ELF-1 (cell line): ENCODE measurements at places on chromosomes 12 and 14.

- DNase-seq = no peak
Measured at GRCh38 chr12:124391340-124392261, 96.7 kb downstream of the RFLNA start.

GRCh38 chr12:104166465-104166864 lies 28.5 kb upstream of the NFYB start:
- DNase-seq = no peak

- peak; percentile 54 for DNase-seq
Measured at GRCh38 chr14:72024043-72024407, 91.8 kb downstream of the RGS6 start.

GRCh38 chr12:3165078-3165980 lies 88.2 kb downstream of the TSPAN9 start:
- peak; percentile 62 for DNase-seq

DNA sequence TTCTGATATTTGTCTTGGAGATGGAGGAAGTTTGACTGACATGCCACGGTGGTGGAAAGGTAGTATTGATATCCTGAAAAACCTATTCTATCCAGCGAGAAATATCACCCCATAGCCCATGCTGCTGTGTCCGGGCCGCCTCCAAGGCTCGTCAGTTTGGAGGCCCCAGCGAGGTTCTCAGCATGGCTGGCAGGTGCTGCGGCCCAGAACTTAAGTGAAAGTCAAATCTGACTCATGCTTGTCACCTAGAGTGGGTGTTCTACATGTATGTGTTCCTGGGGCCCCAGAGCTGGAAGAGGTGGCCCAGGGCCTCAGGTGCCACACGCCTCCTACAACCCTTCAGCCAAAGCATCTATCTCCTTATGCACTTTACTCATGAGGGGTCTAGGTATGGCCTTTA lies 92.9 kb downstream of the GCH1 start:
- DNase-seq = no peak

- no peak for DNase-seq
Measured at GRCh38 chr12:11576104-11576503, 73.4 kb upstream of the ETV6 start.

DNA sequence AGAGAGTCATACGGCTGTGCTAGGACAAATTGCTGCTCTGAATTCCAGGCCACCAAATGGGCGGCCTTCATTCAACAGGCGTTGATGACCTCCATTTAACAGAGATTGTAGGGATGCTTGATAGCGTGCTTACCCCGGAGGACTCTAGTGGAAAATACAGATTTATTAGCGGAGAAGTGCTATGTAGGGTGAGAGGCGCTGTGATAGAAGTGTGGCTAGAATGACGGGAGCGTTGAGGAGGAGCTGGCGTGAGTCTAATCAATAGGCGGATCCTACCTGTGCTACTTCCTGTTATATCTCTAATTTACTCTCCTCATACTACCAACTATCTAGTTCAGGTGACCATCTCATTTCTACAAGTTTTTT lies 668 bp downstream of the MRPS35 start:
- no peak for DNase-seq

- no peak for DNase-seq
Measured at GRCh38 chr12:107513636-107514400, 171.8 kb upstream of the PWP1 start.

GRCh38 chr14:85156319-85156718 lies 373.6 kb upstream of the FLRT2 start:
- no peak for DNase-seq

DNA sequence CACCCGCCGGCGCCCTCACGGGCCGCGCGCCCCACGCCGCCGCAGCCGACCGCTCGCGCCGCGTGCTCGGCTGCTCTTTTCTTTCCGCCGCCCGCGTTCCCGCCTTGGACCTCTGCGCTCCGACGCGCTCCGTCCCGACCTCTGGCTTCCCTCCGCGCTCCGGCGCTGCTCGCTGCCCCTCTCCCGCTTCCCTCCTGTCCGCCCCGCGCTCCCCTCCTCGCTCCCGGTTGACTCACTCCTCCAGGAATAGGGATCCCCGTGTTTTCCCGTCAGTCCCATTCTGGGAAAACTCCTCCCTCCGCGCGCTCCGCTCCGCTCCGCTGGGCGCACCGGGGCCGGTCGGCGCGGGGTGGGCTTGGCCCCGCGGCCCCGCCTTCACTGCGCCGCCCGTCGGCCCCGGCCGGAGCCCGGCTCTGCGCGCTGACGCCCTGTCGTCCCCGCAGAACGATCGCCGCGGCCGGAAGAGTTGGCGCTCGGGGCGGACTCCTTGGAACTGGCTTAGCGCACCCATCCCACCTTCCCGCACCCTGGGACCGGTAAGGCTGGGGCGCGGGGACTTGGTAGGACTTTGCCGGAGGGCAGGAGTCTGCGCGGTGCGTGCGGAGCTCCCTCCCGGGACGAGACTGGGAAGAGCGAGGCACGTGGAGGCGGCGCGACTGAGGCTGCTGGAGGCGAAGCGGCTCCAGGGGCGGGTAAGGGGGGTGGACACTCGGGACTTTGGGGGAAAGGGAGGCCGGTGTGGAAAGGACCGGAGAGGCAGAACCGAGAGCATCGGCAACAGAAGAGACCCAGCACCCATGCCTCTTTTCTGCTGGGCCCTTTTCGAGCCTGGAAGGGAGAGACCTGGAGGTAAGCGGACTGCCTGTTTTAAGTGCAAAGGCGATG lies 550 bp downstream of the TEAD4 start:
- peak; percentile 66 for DNase-seq

- DNase-seq = peak; percentile 61
Measured at GRCh38 chr14:102922490-102923200, at the start of gene AMN. Gene AMN, plus strand, starts transcription at chr14:102922663. Its CDS starts 26 bp downstream, at chr14:102922689.

DNA sequence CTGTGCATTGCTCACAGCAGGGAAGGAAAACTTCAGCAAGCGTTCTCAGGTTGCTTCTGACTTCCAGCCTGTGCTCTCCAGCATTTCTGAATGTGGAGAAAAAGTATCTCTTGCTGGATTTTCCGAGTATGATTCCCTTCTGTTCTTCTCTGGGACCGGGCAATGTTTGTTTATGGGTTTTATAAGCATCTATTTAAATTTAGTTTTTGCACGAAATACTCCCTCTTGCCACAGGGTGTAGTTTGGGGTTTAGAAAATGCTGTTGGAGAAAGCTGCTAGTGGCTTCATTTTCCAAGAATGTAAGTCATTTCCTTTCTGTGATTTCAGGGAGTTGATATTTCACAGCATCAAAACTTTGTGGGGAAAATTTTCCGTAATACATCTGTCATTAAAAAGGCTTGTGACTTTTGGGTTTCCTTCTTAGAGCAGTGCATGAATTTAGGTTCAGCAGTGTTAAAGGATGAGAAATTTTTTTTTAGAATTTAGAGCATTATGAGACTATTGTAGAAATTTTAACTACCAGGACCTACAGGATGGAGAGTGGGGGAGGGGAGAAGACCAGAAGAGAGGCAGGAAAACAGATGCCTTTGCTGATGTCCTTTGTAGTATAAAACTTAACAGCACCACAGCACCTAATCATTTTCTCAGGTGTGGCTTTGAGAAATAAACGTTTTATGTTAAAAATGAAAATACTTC lies 1.5 kb downstream of the FRMD6 start:
- DNase-seq = no peak

GRCh38 chr12:92213166-92213565 lies 67.5 kb upstream of the BTG1 start:
- DNase-seq = no peak

- peak; percentile 93 for DNase-seq
Measured at GRCh38 chr14:33950320-33951182, at the start of gene EGLN3. Gene EGLN3, minus strand, starts transcription at chr14:33951074. Its CDS starts 322 bp downstream, at chr14:33950752.

GRCh38 chr12:1501001-1501400 lies 93.4 kb downstream of the FBXL14 start:
- no peak for DNase-seq

- DNase-seq = no peak
Measured at GRCh38 chr12:75658901-75659823, 147.8 kb upstream of the KRR1 start.
